ENCODE measurements at places on chromosomes 5 and 9.

DNA sequence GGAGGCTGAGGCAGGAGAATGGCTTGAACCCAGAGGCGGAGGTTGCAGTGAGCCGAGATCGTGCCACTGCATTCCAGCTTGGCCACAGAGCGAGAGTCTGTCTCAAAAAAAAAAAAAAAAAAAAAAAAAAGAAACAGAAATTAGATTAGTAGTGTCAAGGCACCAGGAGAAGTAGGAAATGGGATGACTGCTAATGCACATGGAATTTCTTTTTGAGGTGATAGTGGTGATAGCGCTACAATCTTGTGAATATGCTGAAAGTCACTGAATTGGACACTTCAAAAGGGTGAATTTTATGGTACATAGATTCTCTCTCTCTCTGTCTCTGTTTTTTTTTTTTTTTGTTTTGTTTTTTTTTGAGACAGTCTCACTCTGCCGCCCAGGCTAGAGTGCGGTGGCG is 42.1 kb upstream of the SUB1 start:
- DNase-seq, result no peak

- DNase-seq, result no peak
Observed at GRCh38 chr9:91192381-91193086, 169.2 kb downstream of the AUH start.

DNA sequence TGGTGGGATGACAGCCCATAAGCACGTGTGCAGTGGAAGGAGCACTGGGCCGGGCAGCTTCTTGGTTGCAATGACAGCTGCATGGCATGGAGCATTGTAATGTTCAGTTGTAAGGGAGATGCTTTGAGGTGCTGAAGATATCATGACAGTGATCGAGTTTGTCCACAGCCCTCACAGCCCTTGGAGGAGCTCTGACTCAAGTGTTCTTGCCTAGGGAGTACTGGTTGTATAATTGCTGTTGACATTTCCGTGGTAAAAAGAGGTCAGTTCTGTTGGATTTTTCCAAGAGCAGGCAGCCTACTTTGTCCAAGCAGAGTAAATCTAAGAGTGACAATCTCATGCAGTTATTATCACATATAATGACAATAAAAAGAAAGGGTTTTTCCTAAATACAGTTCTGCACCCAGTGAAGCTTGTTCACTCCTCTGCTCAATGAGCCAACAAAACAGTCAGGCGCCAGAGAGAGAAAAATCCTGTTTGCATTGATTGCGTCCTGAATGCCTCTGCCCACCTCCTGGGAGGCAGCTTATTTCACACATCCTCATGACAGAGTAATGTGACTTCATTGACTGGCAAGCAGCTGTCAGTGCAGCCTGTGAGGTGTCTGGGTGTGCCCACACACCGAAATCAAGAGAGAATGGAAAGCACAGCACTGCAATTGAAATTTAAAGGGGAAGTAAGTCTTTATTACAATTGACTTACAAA is 248.0 kb downstream of the NTRK2 start:
- peak; percentile 72 for DNase-seq

GRCh38 chr9:123795336-123795735 is 134.6 kb downstream of the DENND1A start:
- DNase-seq, result no peak

GRCh38 chr5:67013719-67014118 is 182.9 kb downstream of the CD180 start:
- no peak for DNase-seq

- no peak for DNase-seq
Observed at GRCh38 chr5:149325166-149325735, 20.0 kb upstream of the GRPEL2 start.

GRCh38 chr5:9716838-9717281 is 86.7 kb upstream of the TAS2R1 start:
- no peak for DNase-seq

DNA sequence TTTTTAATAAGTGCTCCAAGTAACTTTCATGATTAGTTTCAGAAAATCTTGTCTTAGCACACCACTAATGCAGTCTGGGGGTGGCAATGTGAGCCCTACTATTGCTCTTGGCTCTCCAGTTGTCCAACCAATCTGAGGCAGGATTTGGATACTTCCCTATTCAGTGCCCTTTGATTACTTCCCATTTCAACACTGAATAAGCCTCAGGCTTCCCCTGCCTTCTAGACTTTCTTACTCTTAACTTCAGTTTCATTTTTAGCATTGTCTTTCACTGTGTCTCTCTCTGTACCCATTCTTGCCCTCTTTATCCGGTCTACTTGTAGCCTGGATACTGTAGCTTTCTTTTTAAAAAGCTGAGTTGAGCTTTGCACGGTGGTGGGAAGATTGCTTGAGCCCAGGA is 186.1 kb downstream of the C9orf152 start:
- no peak for DNase-seq

- DNase-seq, result no peak
Observed at GRCh38 chr5:68587171-68587570, 371.6 kb downstream of the PIK3R1 start.

- DNase-seq, result no peak
Observed at GRCh38 chr5:113632996-113633395, 119.5 kb downstream of the YTHDC2 start.

- DNase-seq, result no peak
Observed at GRCh38 chr9:136675477-136676296, 11.6 kb downstream of the AGPAT2 start.

- DNase-seq, result no peak
Observed at GRCh38 chr9:97766092-97766491, 69.0 kb upstream of the XPA start.

DNA sequence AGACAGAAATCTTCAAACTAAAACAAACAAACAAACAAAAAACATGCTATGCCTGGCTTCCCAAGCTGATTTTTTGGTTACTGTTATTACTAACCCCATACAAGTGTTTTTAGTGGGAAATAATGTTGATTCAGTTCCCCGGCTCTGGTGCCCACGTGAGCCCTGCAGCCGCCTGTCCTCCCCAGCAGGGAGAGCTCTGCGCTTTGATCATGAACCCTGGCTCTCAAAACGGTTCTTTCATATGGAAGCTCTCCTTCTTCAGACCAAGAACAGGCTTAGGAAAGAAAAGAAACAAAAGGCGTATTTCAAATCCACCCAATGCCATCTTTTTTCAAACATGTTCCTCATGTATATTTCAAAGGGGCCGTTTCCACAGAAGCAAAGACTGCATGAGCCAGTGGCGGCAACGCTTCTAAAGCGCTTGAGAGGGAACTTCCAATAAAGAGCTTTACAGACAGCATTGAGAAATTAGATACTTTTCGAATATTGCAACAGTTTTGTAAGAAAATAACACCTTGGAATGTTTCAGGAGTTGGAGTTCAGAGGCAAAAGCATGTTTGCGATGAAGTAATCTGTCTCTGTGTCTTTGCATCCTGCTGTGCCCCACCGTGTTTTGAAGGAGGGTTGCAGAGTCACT is 74.8 kb downstream of the ICE1 start:
- peak; percentile 68 for DNase-seq

DNA sequence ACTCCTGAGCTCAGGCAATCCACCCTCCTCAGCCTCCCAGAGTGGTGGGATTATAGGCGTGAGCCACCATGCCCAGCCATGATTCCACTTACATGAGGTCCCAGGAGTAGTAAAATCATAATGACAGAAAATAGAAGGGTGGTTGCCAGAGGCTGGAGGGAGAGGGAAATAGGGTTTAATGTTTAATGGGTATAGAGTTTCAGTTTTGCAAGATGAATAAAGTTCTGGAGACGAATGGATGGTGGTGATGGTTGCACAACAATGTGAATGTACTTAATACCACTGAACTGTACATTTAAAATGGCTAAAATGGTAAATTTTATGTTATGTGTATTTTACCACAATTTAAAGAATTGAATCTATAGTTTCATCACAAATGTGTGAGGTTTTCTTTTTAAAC is 146.5 kb upstream of the ABCA1 start:
- DNase-seq, result no peak

- DNase-seq, result no peak
Observed at GRCh38 chr9:121503444-121503843, 3.8 kb upstream of the GGTA1 start.

DNA sequence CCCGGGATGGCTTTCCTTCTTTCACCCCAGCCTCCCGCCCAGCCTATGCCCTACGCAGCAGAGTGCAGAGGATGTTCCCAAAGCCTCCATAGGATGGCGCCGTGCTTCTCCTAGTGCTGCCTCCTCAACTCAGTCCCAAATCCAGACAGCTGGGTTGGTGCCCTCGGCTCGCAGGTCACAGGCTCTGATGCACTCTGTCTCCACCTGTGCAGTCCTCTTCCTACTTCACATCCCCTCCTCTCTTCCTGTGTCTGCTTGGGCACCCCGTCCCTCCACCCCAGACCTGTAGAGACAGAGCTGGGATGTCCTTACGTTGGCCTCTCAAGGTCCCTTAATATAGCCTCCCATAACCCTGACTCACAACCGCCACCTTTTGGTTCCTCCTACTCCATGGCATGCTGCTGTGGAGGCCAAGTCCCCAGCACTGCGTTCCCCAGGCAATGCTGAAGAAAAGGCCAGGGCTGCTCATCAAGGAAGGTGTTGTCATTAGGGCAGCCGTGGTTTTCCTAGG is 314.4 kb downstream of the GADD45G start:
- DNase-seq, result peak; percentile 47

GRCh38 chr5:134141331-134142050 is 27.0 kb downstream of the TCF7 start:
- DNase-seq, result no peak

Data from NCI-H1092 treated with DMSO at 0.1 percent for 48 hours (cell line).